ENCODE measurements at places on chromosomes 5 and 9.

- DNase-seq = no peak
Measured at GRCh38 chr9:85639675-85640186, 102.0 kb downstream of the AGTPBP1 start.

DNA sequence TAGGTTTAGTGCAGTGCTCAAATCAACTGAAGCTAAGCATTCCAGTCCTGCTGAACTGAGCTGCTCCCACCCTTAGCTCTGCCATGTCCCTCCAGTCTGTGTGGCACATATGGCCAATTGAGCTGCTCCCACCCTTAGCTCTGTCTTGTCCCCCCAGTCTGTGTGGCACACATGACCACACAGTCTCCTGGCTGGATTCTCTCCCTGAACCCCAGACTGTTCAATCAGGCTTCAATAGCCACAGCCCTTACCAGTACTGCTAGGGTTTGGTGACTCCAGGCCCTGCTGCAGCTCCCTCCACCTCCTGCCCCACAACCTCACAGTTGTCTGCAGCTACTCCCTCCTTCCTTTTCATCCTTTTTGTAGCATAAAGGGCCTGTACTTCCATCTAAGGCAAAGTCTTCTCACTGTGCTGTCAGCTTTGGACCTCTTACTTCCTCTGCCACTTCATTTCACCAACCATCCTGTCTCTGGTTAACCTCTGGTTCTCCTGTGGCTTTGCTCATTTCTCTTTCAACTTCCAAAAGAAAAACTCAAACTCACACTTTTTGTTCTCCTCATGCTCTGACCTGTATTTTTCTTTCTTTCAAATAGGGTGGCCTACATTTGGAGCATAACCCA, 50.8 kb downstream of the ADAMTS12 start:
- DNase-seq = no peak

DNA sequence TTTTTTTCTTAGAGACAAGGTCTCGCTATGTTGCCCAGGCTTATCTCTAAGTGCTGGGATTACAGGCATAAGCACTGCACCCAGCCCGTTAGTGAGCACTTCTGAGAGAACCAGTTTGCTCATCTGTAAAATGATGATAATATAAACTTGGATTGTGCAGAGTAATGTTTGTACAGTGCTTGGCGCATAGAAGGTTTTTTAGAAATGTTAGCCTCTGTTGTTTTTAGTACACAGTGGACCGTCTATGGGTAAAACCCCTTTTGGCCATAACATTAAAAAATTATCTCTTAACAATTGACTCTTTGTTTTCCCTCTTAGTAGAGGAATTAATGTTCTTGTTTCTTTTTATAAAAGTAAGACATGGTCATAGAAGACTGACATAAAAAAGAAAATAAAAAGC, 202.1 kb downstream of the PCSK5 start:
- no peak for DNase-seq

DNA sequence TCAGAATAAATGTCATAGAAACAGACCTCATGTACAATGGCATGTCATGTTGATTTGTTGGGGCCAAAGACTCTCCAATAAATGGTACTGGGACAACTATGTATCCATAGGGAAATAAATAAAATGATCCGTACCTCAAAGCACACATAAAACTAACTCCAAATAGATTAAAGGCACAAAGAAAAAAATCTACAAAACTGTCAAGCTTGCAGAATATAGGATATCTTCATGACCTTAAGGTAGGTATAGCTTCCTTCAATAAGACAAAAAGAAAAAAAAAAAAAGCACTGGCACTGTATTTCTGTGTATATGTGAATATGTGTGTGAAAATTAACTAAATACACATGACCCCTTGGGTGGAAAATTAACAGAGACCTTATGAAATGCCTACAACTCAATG, 101.9 kb downstream of the DIRAS2 start:
- no peak for DNase-seq

GRCh38 chr5:2242539-2242938, 359.8 kb upstream of the IRX4 start:
- no peak for DNase-seq
